T-helper 22 cell (primary cell): ENCODE measurements at places on chromosomes 1 and 21.

- DNase-seq, result no peak
These were observed 129.8 kb downstream of the PLA2G4A start for GRCh38 chr1:186958520-186958919.

DNA sequence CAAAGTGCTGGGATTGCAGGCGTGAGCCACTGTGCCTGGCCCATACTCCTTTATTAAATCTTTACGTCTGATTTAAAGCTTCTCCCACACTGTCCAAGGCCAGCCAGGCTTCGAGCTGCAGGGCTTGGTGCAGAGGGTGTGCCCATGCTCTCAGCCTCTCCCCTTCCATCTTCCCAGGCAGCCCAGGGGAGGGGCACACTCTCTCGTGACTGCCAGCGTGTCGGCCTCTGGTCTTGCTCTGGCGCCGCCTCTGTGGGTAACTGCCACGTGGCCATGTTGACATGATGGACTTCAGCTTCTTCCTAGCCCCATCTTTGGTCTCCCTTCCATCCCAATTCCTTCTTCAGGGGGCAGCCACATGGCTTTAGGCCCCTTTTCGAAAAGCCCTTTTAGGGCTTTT lies 4.7 kb downstream of the GPR137B start:
- DNase-seq, result no peak

DNA sequence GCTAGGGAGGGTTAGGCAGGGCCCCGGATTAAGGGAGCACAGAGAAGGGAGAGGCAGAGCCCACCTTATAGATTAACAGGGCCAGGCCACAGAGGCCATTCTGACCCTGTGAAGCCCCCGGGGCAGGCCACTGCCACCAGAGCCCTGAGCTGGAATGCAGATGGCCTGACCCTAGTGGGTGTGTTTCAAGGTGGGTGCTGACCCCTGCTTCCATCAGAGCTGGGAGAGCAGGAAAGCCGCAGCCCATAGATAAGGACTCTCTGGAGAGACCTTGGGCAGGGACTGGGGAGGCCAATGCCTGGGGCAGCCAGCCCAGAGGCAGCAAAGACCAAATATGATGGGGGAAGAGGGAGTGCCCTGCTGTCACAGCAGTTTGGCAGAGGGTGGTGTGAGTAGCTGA lies 35.9 kb downstream of the NCMAP start:
- no peak for DNase-seq

DNA sequence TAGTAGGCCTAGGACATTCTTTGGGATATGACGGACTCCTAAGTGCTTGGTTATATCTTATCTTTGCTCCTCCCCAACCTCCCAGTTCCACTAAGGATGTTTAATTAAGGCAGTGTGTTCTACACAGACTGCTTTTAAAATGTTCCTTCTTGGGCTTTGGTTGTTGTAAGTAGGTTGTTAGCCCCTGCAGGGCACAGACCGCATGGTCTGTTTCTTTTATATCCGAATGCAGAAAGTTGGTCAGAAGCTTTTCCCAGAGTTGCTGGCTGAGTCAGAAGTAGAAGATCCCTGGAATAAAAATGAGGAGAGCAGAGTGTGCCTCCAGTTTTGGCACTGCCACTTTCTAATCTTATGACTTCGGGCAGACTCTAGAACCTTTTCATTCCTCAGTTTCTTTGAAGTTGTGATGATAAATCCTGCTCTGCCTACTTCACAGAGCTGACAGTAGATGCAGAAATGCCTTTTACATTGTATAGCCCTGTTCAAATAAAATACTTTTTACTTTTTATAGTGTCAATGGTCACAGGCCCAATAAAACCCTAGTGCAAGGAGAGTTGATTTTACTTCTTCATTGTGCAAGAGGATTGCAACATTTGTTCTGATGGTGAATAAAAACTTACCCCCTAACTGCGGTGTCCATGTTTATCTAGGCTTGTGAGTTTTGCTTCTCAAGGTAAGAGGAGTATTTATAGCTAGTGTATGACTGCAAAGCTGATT lies 18.4 kb downstream of the FMN2 start:
- DNase-seq, result no peak

- DNase-seq, result no peak
These were observed 33.7 kb upstream of the CD2 start for GRCh38 chr1:116720364-116721038.

GRCh38 chr1:41578712-41579335 lies 94.3 kb upstream of the EDN2 start:
- DNase-seq, result no peak

GRCh38 chr1:30383221-30383711 lies 340.1 kb downstream of the MATN1 start:
- DNase-seq, result no peak

DNA sequence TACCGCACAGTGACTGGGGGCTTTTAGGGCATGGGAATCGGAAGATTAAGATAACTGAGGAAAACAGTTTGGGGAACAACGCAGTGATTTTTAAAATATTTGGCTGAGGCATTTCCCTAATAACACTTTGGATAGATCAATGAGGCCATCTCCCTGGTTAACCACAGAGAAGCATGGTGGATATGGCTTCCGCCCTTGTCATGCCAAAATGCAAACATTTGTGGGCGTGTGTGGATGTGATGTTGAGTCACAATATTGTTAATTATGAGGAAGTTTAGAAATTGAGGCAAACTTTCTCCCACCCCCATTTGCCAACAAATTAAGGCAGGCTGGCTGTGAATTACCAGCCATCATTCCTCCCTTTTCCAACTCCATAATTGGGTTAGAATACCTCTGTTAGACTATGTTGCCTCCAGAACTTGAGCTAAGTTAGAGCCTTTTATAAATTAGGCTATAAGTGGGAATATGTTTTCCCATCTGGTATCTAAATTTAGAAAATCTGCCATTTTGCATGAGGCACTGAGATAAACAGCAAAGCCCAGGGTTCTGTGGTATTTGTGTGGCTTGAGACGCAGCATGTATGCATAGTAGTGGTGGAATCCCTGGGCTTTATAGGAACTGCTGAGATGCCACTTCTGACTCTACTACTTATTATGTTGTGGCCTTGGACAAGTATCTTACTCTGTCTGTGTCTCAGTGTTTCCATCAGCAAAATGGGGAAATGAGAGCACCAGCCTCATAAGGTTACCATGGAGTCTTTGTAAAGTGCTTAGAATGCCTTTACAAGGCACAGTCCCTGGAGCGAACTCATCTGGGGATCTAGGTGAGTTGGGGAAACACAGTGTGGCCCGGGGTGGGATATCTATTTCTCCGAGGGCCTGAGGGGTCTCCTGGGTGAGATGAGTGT lies 154.6 kb downstream of the C1orf94 start:
- no peak for DNase-seq

GRCh38 chr1:206631085-206631509 lies 4.2 kb upstream of the DYRK3 start:
- no peak for DNase-seq

GRCh38 chr1:223224465-223224864 lies 81.4 kb upstream of the TLR5 start:
- DNase-seq, result no peak

DNA sequence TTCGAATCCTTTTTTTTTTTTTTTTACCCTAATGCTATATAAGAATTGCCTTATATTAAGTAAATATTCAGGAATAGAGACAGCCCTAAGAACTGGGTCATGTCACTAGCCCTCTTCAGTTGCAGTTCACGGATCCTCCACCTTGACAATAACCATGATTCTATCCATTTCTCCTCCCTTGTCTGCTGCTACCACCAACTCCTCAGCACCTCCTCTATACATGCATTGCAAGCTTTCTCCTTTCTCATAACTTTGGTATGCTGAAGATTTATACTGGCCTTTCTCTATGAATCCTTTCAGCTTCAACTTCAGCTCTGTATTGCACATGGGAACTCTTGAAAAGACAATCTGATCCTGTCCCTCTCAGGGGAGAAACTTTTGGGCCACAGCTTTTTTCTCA lies 14.3 kb upstream of the DR1 start:
- no peak for DNase-seq

- no peak for DNase-seq
These were observed 39.8 kb downstream of the VPS26C start for GRCh38 chr21:37227071-37228002.

DNA sequence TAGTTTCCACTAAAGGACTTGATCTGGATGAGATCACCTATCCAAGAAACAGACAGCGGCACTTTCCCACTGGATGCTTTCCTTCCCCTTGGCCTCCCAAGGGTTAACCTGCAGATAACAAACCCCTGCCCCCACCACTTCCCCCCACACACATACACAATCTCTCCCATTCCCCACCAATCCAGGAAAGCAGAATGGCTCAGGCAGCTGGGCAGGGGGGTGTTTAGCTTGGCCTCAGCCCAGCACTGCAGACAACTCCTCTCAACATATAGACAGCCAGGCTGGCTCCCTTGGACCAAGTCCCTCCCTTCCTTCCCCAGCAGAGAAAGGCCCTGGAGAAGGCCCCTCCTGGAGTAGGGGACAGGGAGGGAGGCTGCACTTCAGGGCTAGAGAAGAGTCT lies 24.6 kb downstream of the PLEKHA6 start:
- no peak for DNase-seq

DNA sequence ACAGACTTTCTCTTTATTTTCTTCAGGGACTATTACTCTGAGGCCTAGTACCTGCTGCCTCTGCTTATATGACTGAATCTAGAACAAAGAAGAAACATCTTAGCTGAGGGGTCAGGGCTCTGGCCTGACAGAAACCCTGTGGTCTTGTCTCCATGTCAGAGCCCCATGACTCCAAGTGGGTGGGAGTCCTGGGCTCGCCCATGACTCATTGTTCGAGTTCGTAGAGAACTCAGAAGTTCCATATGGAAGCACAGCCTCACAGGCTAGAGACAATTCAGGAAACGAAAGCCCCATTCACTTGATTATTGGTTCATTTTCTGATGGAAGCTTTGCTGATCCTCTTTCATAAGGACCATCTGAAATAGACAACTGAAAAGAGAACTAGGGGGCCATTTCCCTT lies 73.2 kb downstream of the CD58 start:
- no peak for DNase-seq

GRCh38 chr1:203038891-203039608 lies 12.8 kb downstream of the PPFIA4 start:
- DNase-seq, result no peak

DNA sequence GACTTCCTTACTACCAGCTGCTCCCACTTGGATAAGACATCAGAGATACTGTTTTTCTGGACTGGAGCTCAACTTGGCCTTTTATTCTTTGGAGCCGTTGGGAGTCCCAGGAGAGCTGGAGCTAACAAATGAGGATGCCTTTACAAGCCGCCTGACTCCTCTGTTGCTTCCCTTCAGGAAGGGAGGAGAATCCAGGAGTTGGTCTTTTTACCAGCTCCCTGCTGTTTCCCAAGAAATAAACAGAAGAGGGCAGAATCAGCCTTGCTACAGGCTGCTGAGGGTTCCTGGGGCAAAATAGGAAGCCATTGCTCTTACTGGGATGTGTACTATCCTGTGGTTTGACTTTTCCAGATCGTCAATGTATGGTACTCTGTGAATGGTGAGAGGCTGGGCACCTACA lies 1.5 kb downstream of the EIF3I start:
- DNase-seq, result no peak

DNA sequence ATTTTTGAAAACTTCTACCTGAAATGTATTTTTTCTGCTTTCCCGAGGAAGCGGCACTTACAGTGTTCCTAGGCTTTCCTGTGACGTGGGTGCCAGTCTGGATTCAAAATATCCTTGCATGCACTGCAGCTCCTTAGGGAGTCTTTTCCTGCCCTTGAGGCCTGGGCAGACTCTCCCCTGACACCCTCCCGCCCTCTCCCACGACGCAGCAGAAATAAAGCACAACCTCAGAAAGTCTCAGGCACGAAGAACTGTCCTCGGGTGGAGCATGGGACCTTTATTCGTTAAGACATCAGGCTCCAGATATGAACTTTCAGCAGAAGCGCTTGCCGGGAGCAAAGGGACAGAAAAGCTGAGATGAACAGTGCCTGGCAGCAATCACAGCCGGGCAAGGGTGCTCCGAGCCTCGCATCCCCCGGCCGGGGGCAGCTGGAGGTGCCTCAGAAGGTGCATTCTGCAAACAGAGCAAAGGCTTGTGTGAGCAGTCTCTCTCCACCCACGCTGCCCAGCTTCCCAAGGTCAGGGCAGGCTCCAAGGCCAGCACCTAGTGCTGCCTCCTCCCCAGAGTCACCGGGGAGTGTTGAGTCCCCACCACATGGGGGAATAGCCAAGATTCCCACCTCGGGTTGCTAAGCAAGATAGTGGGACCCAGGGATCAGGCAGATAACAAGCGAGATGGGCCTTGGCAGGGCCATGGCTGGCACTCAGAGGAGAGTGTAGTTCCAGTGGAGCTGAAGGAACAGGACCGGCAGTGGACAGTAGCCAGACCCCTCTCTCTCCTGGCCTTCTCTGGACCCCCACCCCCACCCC lies 3.2 kb downstream of the TFF3 start:
- no peak for DNase-seq

DNA sequence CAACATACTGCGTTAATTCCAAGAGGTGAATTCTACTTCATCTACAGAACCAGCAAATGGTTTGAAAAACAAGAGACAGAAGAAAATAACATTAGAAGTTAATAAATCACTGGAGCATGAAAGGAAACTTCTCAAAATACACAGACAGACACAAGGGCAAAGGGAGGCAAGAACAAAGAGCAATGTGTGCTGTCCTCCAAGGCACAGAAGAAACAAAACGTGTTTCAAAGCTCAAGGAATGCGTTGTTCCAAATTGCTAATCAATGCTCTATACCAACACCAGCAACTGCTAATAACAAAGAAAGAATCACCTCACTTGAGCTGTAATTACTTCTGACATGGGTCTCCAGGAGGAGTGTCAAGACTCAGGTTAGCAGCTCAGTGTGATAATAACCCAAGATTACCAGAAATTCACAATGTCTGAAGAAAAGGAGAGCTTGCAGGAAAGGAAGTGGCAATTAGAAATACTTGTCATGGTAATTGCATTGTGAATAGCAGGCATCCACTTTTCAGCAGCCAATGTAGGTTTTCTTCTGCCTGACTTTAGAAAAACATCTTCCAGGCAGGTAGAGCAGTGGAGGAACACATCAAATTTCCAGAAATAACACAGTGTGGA lies 175.4 kb downstream of the SEC16B start:
- no peak for DNase-seq

- no peak for DNase-seq
These were observed 66.6 kb downstream of the DIRAS3 start for GRCh38 chr1:67983867-67984266.

GRCh38 chr1:55275151-55275748 lies 60.1 kb upstream of the USP24 start:
- DNase-seq, result no peak

DNA sequence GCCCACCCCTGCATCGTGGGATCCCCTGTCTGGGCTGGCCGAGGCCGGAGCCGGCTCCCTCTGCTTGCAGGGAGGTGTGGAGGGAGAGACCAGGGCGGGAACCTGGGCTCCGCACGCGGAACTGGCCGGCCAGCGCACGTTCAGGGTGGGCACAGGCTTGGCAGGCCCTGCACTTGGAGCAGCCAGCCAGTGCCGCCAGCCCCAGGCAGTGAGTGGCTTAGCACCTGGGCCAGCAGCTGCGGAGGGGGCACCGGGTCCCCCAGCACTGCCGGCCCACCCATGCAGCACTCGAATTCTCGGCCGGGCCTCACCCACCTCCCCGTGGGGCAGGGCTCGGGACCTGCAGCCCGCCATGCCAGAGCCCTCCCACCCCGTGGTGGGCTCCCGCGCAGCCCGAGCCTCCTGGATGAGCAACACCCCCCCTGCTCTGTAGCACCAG lies 422.6 kb downstream of the AMY1C start:
- DNase-seq, result no peak
